ENCODE measurements at places on chromosomes 2 and 18.

- DNase-seq, result no peak
Measured at GRCh38 chr2:32220445-32220844, 44.2 kb downstream of the NLRC4 start.

DNA sequence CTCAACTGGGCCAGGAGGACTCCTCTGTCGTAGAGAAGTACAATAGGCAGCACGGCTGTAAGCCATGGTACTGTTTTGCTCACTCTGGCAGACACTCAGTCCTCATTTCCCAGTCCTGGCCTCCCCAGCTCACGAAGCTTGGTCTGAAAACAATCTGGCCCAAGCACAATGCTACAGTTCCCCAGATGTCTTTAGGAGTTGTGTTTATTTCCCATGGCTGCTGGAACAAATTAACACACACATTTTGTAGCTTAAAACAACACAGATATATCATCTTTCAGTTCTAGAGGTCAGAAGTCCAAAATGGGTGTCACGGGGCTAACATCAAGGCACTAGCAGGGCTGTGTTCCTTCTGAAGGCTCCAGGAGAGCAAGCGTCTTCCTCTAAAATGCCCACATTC is 13.0 kb downstream of the FABP1 start:
- no peak for DNase-seq

DNA sequence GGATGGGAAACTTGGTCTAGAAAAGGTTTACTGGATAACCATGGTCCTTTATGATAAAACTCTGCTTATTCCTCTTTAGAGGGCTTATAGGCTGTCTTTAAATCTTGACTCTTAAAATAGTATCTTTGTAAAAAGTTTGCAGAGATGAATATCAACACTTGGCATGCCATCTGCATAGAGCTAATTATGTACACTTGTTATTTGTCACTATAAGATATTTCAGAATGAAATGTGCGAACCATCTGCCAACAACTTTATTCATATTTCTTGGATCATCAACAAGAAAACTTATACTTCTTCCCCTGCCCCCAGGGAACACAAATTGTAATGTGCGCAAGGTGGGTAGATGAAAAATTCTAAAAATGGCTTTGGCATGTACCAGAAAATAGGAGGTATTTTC is 653.0 kb upstream of the CHAC2 start:
- no peak for DNase-seq

DNA sequence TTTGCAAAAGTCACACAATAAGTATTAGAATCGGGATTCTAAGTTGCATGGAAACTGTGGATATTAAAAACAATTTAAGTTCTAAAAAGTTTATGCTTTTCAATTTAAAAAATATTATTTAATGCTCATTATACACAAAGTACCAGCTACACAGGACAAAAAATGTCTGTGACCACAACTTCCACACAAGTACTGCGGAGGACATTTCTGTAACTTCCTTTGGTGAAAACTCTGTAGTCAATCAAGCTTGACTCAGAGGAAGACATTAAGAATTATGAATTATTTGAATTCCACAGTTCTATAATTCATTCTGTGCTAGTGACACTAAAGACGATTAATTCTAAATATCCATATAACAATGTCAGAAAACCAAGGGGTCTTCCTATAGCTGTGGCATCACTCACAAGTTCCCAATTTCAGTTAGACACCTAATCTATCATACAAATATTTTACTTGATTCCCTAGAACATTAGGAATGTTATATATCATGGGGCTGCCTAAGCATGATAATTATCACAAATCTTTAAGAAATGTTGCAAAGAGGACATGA is 120.5 kb downstream of the AFF3 start:
- DNase-seq, result no peak

All from chondrocyte (in vitro differentiated cells).